ENCODE measurements at places on chromosomes 5 and 9.
A peak's percentile ranks its signal among the peaks of the same experiment; 100 is the strongest.

DNA sequence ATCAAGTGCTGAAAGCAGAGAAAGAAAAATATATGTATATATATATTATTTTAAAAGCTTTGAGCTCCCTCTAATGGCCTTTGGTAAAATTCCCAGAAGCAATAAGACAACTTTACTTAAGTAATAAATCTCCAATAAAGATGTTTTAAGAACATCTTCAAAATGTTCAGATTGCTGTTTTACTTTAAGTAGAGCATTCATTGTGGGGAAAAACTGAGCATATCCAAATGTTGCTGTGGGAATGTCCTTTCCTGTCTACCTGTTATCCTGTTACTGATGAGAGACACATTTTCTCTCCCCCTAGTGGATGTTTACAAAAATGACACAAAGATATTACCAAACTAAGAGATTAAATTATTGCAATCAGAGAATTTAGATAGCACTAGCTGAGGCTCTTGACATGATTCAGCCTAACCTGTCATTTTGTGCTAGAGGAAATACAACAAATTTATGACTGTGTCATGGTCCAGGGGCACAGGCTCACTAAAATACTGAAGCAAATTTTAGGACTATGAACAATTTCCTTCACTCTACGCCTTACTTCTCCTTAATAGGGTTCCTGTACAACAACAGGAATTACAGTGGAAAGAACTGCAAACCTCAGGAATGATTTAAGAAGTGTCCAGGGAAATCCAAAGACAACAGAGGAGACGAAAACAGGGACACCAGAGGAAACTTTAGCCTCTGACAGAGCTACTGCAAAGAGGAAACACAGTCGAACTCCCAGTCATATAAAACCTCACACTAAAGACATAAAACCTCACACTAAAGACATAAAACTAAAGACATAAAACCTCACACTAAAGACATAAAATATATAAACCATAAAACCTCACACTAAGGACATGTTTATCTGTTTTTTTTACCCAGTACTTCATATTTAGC, 24.3 kb upstream of the PRRC1 start:
- DNase-seq = peak; percentile 21

DNA sequence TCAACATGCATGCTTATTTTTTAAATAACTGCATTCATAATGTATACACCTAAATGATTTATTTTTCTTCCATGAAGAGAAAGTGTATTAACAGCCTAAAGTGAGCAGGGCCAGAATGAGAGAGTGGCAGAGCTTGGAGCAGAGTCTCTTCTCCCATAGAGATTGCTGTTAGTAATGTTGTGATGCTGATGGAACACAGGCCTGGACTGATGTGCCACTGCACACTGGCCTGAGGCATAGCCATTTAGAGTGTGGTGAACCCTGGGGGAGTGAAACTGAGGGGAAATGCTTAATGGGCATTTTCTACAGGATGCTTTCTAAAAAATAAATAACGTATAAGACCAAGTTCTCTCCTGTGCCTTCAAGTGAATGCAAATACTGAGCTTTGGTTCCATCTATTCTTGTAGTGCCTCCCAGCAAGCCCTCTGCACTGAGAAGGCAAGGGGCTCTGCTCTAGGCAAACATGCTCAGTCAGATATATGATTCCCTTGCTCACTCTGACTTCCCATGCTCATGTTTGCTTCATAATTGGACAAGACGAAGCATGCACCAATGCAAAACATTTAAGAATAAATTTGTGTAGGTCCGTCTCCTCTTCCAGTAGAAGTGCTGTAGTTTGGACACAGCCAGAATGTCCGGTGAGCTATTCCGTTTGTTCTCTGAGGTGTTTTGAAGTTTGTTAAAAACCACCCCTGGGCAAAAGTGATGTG, 185.7 kb downstream of the PBX3 start:
- no peak for DNase-seq

GRCh38 chr5:115657125-115657880, 31.5 kb upstream of the TMED7 start:
- DNase-seq = no peak

DNA sequence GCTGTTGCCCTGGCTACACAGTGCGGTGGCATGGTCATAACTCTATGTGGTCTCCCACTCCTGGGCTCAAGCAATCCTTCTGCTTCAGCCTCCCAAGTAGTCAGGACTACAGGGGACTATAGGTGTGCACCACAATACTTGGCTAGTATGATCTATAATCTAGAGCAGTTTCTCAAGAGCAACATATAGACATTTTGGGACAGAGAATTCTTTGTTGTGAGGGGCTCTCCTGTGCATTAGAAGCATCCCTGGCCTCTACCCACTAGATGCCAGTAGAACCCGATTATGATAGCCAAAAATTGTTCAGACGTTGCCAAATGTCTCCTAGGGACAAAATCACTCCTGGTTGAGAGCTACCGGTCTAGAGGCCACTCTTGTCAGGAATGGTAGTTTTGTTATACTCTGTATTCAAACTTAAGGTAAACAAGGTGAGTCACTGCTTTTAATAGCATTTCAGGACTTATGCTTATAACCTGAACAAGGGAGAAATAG, 7.2 kb downstream of the ANKHD1 start:
- no peak for DNase-seq

DNA sequence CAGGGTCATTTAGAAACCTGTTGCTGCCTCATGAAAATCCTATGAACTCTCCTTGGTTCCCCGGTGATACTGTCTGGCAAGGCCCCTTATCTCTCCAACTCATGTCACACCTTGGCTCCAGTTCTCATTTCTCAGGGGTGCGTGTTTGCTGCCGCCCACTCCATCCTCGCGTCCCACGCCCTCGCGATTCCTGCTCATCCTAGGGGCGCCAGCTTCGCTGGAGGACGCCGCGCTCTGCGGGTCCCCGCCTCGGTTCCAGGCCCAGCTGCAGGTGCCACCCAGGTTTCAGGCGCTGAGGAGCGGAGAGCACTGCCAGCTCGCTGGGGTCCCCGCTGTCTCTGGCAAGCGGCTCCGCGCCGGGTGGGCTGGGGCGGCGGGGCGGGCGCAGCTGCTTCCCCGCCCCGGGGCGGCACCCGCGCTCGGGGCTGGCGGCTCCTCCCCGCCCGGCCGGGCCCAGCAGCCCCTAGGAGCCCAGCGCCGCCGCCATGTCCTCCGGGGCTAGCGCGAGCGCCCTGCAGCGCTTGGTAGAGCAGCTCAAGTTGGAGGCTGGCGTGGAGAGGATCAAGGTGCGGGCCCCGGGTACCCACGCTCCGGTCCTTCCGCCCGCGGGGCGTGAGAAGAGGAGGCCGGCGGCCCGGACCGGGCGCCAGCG, at the start of gene GNG10:
GNG10 (plus strand) TSS at position 456 of the 652 bp plus-strand sequence; CDS start at position 486, 30 bp downstream.
- DNase-seq = peak; percentile 60

GRCh38 chr9:16846986-16847385, 23.5 kb downstream of the BNC2 start:
- no peak for DNase-seq

GRCh38 chr9:4365055-4365454, 65.2 kb upstream of the GLIS3 start:
- DNase-seq = no peak
